ENCODE measurements at places on chromosomes 13 and 19.

DNA sequence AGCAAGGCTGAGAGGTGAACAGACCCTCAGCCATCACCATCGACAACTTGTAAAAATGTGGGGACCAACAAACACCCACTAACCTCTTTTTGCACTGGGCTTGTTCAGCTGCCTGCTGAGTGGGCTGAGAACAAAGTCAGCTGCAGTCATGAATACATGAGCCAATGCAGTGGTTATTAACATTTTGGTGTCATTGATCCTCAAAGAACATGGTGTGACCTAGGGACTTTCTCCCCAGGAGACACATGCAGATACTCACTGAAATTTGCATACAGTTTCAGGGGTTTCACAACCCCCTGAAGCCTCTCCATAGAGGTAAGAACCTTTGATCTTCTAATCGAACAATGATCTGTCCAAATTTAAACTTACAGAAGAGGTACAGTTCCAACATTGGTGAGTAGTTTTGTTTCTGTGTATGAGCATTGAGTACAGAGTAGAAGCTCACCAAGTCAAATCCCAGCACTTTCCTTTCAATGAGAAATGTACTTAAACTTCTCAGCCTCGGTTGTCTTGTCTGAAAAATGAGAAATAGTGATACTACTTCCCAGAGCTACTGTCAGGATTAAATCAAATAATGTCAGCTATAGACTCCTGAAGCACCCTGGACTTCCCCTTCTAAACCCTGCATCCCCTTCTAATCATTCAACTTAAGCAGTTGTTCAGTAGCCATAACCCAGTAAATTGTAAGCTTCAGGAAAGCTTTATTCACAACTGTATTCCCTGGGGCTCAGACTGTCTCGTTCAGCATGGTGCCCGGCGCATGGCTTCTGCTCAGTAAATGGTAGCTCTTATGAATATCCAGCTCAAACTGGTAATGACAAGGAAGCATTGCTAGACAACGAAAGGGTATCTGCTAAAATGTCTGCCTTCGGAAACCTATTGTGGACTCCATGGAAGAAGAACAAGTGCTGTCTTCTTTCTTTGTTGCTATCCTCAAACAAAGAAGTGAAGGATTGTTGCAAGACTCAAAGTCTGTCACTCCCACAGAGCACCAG is 148.7 kb downstream of the FOXO1 start:
- no peak for DNase-seq

DNA sequence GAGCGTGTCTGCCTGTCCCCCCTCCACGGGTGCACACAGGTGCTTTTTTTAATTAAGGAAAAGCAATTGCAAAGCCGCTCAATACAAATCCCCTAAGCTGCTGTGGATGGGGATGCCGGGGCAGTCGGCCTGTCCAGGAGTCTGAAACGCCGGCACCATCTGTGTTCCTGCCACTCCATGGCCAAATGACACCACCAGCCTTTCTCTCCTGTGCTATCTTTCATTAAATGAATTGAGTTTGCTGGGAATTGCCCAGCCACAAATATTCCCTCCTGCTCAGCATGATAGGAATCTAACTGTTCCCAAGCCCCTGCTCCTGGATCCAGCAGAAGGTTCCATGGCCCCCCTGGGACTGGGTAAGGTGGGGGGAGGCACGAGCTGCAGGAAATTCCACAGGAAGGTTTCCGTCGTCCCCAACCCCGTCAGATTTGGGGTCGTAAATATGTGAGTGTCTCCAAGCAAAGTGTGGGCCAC is 139.2 kb downstream of the KDM4B start:
- DNase-seq: no peak

DNA sequence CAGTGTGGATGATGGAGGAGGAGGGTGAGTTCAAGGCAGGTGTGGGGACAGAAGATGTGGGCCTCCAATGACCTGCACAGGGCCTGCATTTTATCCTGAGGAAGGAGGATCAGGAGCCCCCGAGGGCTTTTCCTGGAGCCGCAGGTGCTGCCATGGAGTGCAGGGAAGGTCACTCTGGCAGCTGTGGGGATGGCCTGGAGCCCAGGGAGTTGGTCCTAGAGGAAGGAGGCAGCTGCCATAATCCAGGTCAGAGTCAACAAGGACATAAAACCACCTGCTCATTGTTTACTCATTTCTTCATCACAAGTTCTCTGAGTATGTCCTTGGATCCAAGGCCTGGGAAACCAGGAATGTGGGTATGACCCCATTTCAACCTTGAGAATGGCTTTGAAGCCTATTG is 87.2 kb downstream of the SCGB2B2 start:
- no peak for DNase-seq

DNA sequence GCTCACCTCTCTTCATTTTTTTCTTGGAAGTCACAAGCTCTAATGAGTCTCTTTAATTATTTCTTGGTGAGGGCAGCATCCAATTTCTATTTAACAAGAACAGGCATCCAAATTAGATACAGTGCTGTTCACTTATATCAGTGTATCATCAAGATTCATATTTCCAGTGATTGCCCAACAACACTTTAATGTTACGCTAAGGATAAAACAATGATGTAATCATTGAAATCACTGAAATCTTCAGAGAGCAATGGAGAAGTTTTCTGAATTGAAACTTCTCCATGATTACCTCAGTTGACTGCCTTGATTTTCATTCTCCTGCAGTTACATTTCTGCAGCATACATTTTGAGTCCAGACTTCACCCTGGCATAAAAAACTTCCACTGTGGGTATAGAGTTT is 17.1 kb upstream of the LRCH1 start:
- no peak for DNase-seq

DNA sequence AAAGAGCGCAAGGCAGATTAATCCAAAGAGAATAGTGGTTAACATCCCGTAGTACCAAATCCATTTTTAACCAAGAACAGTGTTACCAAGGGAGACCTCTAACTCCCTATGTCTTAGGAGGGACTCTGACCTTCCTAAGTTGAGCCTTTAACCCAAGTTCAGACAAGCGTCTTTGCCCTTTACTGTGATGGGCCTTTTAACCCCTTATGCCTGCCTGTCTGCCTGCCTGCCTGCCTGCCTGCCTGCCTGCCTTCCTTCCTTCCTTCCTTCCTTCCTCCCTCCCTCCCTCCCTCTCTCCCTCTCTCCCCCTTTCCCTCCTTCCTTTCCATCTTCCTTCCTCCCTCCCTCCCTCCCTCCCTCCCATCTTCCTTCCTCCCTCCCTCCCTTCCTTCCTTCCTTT is 32.6 kb downstream of the CEACAM1 start:
- DNase-seq: no peak

- peak; percentile 22 for DNase-seq
Measured at GRCh38 chr19:3821857-3822364, 35.7 kb upstream of the MATK start.

DNA sequence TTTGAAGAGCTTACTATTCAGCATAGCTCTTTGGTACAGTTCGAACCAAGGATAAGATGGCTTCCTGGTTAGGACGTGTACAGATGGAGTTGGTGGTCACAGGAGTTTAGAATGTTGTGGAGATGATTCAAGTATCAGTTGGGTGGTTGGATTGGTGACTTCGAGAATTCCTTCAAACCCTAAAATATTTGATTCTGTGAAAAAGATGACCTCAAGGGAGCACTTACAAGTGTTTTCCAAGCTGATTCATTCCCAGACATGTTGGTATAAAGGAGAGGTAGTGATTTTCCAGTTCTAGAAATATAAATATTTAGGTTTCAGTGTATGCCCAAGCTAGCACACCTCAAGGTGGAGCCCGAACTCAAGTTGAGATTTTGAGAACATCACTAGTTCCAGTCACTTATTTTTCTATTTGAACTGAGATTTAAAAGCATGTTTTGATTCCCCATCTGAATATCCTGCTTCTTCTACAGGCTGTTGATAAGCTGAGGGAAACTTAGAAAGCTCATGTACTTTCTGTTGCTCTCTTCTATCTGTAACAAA is 306.1 kb downstream of the DCT start:
- no peak for DNase-seq

GRCh38 chr13:83100237-83100636 is 782.0 kb downstream of the SLITRK1 start:
- no peak for DNase-seq

DNA sequence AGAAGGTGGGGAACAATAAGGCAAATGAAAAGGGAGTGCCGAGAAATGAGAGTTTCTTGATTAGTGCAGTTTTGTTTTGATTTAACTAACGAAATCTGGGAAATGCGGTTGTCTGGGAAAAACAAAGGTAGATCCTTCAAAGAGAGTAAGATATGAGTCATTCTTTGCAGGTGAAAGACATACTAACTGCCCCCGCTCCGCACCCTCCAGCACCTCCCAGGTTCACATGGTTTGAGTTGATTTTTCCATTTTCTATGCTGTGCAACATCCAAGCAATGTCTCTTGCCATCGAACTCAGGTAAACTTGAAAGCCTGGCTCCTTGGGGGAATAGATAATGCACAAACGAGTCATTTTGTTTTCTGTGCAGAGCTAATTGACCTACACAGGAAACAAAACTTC is 84.1 kb upstream of the KLF12 start:
- DNase-seq: no peak

GRCh38 chr13:73702419-73703071 is 431.7 kb downstream of the KLF12 start:
- DNase-seq: peak; percentile 23

- DNase-seq: no peak
Measured at GRCh38 chr13:108741930-108742329, 112.5 kb downstream of the MYO16 start.

DNA sequence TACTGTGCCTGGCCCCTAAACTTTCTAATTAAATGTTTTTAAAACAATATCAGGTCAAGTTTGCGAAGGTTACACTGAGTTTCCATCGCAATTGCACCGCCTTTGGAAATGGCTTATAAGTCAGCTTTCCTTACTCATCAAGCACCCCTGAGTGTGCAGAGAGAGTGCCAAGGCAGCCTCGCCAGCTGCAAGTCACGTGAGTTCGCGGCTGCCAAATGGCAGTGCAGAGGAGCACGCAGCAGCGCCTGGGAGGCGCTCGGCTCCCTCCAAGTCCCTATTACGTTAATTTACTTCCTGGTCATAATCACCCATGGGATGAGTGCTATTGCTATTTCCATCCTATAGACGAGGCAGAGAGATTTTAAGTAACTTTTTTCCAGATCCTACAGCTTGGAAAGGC is 319.6 kb downstream of the TEX29 start:
- no peak for DNase-seq

DNA sequence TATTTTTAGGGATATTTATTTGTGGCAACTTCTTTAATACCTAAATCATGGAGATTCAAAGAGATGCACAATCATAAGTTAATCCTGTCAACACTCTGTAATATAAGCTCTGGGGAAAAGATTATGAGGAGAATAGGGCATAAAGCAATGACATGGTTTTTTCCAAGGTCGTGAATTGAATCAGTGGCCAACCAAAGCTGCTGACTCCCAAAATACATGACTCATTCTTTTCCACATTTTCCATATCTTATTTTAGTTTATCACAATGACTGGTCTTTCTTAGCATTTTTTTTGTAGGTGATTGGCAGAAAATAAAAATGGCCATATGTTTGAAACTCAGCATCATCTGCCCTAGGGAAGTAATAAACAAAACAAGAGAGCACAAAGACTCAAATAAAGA is 28.5 kb upstream of the RBM26 start:
- no peak for DNase-seq

GRCh38 chr13:32594157-32594738 is 8.0 kb downstream of the PDS5B start:
- peak; percentile 1 for DNase-seq

DNA sequence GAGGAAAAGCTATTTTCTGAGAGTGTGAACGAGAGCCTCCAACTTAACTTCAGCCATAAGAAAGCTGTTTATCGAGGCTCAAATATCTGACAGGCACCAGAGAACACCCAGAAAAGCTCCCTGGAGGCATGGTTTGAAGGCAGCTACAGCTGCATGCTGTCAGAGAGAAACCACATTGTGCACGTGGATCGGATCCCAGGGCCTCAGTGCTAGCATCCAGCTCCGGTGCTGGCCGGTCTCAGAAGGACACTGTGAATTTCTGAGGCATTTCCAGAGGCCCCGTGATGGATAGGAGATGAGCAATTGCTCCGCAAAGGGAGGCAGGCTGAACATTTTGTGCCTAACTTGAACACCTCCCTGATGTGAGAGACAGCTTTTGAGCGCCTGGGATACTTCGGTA is 315.7 kb downstream of the FGF9 start:
- no peak for DNase-seq

DNA sequence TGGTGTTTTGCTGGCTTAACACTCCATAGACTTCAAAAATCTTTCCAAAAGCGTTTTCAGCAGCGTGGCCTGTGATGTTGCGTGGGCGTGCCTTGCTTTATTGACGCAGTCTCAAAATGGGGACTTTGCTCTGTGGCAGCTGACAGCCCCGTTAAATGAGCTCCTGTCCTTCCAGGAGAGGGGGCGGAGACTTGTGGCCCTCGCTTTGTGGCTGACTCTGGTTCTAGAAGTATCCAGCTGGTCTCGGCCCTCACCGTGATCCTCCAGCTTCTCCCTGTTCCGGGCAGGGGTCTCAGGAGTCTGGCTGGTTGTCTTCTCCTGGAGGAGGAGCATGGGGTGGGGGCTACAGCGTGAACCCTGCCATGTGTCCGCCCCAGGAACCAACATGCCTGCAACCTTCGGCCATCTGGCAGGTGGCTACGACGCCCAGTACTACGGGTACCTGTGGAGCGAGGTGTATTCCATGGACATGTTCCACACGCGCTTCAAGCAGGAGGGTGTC is 8.4 kb upstream of the ZNF554 start:
- no peak for DNase-seq

DNA sequence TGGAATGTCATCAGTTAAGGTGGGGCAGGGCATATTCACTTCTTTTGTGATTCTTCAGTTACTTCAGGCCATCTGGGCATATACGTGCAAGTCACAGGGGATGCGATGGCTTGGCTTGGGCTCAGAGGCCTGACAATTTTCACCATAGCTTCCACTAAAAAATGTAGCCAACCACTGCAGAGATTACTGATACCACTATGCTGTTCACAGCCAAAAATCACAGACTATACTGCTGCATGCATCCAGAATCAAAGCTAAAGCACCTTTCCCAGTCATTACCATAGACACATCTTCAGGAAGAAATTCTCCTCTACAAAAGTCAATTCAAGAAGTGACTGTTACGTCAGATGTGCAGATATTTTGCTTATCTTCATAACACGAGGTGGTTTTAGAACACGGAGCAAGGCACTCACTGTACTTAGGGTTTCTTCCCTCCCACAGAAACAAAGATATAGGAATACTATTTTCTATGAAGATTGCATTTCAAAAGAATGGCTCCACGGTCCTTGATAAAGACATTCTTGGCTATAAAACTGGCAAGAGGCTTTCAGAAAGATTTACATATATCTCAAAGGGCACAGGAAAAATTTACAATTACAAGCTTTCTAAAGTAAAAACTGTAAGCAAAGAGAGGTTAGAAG is 1556.6 kb upstream of the PRR20A start:
- no peak for DNase-seq

- no peak for DNase-seq
Measured at GRCh38 chr19:30919737-30920136, 429.5 kb downstream of the TSHZ3 start.

DNA sequence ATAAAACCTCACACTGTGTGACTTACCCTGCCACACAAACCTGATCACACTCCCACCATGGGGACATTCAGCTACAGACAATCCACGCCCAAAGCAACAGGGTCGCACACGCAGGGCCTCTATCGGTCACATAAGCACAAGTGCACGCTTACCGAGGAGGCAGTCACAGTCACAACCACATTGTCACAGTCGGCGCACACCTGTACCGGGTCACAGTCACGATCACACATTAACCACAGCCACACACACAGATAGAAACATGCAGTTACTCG is 579 bp downstream of the ZNF566 start:
- no peak for DNase-seq

Measured in NCI-H2081 (cell line).